Right lobe of liver (tissue), 6 donors: ENCODE measurements at places on chromosomes 11 and 22. TPM values are rescaled to one million over a fixed set of nuclear protein-coding genes. Genes with fewer than 3 reads are reported as not detected.

DNA sequence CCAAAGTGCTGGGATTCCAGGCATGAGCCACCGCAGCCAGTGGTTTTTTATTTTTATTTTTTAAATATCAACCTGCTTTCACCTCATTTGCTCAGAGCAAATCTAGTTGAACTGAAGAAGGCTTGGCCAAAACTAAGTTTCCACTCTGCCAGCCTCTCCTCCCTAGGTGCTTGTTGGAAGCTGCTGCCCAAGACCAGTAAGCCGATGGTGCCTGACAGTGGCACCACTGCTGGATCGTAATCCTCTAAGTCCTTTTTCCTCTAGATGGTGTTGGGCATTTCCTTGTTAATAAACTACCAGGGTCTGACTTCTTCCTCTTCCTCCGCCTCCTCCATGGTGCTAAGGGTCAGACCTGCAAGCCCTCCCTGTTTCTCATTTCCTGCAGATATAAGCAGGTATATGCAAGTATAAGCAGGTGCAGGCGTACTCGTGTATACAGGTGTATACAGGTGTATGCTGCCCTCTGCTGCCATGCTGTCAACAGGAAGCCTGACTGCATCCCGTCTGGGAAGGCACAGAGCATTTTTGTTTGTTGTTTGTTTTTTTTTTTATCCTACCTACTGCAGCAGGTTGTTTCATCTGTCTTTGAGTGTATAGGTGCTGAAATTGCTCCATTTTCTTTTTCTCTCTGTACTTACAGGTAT is 1.6 kb downstream of the NADSYN1 start:
- DNase-seq = peak; percentile 39

DNA sequence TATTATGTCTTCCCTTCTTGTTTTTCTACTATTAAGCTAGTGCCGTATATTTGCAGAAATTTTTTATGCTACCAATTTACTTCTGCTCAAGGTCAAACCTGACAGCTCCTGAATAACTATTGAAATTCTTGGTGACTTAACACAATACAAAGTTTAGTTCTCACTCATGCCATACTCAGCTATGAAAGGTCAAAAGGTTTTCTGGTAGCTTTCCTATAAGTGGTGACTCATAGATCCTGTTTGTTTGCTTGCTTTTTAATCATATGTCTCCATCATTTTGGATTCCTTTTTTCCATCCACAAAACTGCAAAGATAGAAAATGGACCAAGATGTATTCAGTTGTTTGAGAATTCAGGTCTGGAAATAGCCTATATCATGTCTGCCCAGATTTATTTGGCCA is 855.8 kb upstream of the LRRC4C start:
- no peak for DNase-seq

The EMID1 gene
- total RNA-seq = 1.1 TPM

The RAG2 gene
- not detected for total RNA-seq

The GUCY1A2 gene
- total RNA-seq = 2.2 TPM

DNA sequence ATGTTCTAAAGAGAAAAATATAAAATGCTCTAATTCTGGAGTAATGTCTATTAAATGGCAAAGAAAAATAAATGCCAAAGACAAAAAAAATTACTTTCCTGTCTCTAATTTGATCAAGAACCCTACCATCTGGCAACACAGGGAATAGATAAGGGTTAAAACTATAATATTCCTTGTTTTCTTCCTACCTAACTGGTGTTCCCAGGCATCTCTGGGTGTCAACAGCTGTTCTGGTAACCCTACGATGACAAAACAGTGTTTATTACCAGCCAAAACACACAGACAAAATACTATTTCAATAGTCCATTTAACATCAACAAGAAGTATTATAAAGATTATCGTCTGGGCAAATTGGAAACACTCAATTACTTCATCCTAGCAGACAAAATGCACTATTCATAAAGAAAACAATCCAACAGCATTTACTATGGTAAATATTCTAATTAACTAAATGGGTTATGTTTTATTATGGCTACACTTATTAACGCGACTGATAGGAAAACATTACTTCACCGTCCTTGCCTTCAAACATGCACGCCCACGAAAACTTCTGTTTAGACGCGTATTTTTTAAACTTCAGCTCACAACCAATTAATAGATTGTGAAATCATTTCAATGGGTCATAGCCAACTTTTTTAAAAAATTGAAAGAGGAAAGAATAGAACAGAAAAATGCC is 50.6 kb downstream of the LGR4 start:
- DNase-seq = no peak

The HBE1 gene
- total RNA-seq = not detected

DNA sequence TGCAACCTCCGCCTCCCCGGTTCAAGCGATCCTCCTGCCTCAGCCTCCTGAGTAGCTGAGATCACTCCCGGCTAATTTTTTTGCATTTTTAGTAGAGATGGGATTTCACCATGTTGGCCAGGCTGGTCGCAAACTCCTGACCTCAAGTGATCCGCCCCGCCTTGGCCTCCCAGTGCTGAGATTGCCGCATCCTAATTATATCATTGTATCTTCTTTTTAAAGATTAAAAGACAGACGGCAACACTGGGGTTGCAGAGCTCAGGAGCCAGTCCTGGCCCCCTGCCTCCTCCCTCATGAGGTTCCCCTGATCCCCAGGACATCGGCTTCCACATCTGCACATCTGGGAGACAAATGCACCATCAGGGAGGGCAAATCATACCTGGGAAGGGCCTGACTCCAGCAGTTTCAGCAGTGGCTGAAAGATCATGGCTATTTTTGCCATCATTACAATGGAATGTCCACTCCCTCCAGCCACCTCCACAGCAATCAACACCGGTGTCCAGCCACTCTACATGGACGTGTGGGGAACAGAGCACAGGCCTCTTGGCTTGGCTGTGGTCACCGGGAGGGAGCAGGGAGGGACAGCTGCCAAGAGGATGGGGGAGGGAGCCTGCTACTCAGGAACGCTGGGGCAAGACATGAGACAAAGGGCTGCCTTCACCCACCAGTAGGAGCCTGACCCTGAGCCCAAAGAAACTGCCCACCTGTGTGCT is 9.2 kb upstream of the CELSR1 start:
- peak; percentile 77 for DNase-seq

DNA sequence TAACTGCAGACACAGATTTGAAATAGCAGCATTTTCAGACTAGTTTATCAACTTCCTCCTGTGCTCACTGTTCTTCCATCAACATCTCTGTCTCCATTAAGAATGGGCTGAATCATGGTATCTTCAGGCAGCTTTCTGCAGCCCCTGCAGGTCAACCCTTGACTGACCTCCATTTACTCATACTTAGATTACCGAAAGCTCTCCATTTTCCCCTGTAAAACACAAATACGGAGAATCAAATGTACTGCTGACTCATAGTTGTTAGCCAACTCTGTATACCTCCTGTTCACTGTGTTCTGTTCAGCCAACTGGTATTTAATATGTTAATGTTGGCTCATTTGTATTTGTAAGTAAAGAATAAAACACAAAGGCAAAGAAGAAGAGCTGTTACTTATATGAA is 364.0 kb downstream of the CASP12 start:
- no peak for DNase-seq

GRCh38 chr11:9138612-9139579 is 47.5 kb upstream of the SCUBE2 start:
- no peak for DNase-seq

The CTNND1 gene
- total RNA-seq = 62.3 TPM

The NXPE1 gene
- total RNA-seq = not detected

GRCh38 chr22:48595511-48595905 is 1232.2 kb downstream of the BRD1 start:
- DNase-seq = no peak

GRCh38 chr11:134356656-134357544 is 25.1 kb downstream of the GLB1L2 start:
- DNase-seq = no peak

GRCh38 chr22:45526768-45527360 is 24.2 kb downstream of the FBLN1 start:
- DNase-seq = no peak

DNA sequence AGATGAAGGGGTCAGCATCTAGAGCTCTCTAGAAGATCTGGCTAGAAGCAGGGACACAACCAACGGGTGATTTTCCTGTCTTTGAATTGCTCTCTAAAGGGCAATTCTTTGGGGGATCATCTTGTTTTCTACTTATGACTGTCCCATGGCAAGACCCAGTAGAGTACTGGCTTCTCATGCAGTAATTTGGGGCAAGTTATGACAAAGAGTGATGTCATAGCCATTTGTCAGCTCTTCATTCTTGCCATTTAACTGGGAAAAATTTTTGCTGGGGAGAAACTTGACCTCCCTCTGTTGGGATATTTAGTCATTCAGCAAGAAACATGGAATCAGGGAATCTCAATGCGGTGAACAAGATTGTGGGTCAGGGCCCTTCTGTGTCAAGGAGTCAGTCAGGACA is 80.4 kb downstream of the SLC1A2 start:
- no peak for DNase-seq

DNA sequence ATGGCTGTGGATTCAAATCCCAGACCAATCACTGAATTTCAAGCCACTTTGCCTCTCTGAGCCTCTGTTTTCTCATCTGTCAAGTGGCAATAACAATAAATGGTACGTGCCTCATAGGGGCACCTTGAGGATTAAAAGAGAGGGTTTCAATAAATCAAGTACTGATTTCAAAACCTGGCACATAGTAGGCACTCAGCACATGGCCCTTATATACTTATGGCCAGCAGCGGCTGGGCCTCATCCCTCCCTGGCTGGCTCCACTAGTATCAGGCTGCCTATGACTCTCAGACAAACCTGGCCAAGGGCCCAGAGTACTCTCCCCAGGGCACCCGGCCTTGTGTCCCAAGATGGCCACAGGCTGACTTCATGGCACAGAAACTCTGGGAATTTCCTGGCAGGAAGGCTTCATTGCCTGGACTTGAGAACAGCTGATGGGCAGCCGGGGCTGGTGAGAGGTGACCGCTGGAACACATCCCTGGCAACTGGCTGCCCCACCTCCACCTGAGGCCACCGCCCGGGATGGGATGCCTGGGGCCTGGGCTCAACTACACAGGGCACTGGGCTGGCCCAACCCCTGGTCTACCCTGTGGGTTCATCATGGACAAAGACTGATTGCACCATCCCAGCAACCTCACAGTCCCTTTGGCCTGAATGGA is 3.4 kb downstream of the FADS3 start:
- DNase-seq = no peak

The WEE1 gene
- 22.6 TPM for total RNA-seq

The TPBGL gene
- total RNA-seq = not detected

- DNase-seq = no peak
Measured at GRCh38 chr22:49724893-49725489, 102.7 kb downstream of the BRD1 start.

The ISX gene
- not detected for total RNA-seq

The AASDHPPT gene
- total RNA-seq = 19.9 TPM

DNA sequence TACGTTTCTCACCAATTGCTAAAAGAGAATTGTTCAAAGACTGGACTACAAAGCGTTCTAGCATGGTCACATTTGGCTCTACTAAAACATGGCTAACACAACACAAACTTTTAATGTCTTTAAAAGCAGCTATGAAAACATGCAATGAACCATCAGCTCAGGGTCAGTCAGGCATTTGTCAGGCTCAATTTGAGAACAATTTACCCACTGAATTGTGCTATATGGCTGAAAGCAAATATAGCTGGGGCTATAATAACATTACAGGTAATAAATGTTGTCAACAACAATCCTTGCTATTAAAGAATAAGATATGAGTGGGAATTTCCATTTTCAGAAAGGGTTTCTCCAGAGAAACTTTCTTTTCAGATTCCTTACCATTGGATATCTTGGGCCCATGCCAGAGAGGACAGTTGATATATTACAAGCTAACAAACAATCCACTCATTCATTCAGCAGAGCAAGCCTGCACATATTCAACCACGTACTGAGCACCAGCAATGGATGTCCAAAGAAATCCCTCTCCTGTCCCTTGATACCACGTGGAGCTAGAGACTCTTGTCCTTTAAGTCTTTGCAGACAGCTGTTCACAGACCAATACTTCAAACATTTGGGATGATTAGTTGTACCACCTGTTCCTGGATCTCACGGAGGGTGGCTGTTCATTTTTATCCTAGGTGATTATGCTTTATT is 82.5 kb upstream of the DDI1 start:
- no peak for DNase-seq

- peak; percentile 56 for DNase-seq
Measured at GRCh38 chr11:63764340-63764678, 4.3 kb downstream of the ZFTA start.

- no peak for DNase-seq
Measured at GRCh38 chr11:119484741-119485605, 62.0 kb upstream of the THY1 start.

GRCh38 chr11:62337303-62338181 is at the start of gene ASRGL1:
Gene ASRGL1, plus strand, starts transcription at chr11:62337448. Its CDS starts 530 bp downstream, at chr11:62337978.
- DNase-seq = peak; percentile 88

GRCh38 chr22:50505776-50506610 is 1.5 kb downstream of the LMF2 start:
- peak; percentile 44 for DNase-seq

DNA sequence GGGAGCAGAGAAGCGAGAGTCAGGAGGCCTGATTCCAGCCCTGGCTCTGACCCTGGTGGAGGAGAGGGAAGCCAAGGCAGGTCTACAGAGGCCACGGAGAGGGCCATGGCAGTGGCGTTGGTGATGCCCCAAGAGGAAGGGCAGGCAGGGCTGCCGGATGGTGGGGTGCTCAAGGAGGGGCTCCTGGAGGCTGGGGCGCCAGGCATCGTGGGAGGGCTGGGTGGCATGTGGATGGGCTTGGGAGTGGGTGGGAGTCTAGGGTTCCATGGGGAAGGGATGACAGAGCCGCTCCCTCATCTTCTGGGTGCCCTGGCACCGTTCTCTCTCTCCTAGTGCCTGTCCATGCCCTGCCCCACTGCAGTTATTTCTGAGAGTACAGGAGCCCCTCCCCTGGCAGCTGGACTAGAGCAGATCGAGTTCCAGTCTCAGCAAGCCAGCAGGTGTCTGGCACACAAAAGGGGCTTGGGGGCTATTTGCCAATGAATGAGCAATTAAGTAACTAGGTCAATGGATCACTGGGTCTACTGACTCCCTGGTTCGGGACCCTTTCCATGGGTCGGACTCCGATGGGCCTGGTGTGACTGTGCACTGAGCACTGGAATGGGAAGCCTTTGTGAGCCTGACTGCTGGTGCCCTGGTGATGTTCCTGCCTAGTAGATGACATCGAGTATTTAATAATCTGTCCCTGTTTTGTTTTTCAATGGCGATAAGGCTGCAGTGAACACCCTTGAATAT is 570.0 kb downstream of the TBC1D22A start:
- no peak for DNase-seq

The MMP7 gene
- 0.77 TPM for total RNA-seq

The CERK gene
- 19.5 TPM for total RNA-seq

DNA sequence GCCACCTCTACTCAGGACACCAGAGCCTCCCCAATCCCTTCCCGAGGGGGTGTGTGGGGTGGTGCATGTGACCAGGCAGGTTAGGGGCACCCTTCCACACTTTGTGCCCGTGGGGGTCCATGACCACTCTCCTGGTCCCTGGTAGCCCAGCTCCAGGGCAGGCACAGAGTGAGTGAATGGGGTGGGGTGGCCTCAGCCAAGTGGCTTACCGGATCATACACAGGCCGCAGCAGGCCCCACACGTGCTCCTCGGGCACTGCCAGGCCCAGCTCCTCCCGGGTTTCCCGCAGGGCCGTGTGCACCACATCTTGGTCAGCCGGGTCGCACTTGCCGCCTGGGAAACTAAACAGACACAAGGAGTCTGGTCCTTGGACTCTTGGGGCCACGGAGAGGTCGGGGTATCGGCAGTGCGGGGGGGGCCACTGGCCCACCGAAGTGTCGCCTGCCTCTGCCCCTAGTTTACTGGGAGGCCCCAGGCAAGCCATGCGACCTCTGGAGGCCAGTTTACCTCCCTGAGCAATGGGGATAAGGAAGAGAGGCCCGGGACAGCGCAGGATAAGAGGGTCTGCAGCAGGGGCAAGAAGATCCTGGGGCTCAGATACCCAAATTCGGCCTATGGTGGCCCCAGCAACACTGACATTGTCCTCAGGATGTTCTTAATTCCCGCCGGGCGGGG is 889 bp downstream of the NUDT8 start:
- peak; percentile 45 for DNase-seq
